Adipocyte (in vitro differentiated cells): ENCODE measurements at places on chromosomes 11 and 22.

GRCh38 chr22:44248926-44249325 lies 63.8 kb downstream of the SHISAL1 start:
- DNase-seq, result no peak

GRCh38 chr11:73160005-73160760 lies 18.1 kb upstream of the FCHSD2 start:
- no peak for DNase-seq

- no peak for DNase-seq
These were observed 504.0 kb upstream of the LRRC4C start for GRCh38 chr11:41963406-41963805.

DNA sequence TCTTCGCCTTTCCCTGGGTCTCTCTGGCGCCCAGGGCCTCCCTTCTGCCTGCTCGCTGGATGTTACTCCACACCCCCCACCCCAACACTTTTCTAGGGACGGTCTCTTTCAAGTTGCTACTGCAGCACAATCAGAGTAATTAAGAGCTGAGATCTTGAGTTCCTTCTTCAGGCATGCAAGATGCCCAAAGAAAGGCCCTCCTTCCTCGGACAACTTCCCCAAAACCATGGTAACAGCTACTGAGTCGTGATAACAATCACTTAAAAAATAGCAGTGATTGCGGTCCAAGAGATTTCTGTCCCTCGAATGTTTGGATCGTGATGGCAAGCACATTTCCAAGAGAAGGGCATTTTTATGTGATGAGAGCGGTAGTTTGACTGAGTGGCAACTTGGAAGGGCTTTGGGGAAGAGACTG lies 638 bp upstream of the TENM4 start:
- DNase-seq, result no peak

GRCh38 chr22:20761536-20761935 lies 12.4 kb upstream of the SERPIND1 start:
- DNase-seq, result peak; percentile 41

- no peak for DNase-seq
These were observed 43.3 kb downstream of the WT1 start for GRCh38 chr11:32391956-32392553.

DNA sequence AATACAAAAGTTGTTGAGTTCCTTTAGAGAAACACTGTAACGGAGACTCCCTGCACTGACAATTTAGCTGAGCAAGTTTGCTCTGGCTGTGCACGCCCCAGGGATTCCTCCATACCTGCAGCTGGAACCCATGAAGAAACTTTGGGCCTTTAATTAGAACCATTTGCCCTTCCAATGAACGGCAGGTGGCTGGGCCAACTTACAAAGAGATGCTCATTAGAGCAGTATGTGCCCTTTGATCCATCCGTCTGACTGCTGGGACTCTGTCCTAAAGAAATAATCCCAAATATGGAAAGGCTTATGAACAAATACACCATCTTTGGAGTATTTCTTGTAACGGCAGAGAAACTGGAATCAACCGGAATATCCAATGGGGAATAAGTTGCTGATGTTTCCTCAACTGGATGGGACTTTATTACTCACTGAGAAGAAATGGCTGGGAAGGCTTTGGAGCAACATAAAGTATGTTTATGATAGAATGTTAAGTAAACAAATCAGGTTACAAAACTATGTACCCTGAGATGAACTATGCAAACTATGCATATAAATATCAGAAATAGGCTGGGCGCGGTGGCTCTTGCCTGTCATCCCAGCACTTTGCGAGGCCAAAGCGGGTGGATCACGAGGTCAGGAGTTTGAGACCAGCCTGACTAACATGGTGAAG lies 24.4 kb upstream of the FBLN1 start:
- DNase-seq, result peak; percentile 95

GRCh38 chr22:42787357-42787736 lies 66.7 kb upstream of the A4GALT start:
- no peak for DNase-seq

DNA sequence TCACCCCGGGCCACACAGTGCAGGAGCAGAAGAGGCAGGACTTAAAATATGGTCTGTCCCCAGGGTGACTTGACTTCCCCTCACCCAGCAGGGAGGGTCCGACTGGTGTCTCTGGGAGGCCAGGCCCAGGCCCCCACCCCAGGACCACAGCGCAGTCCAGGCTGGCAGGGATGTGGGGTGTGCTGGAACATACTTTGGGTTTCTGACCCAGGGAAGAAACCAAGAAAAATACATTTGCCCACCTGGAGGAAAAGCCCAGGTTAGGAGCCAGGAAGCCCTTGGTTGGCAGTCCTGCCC lies 5.2 kb downstream of the C1QTNF6 start:
- DNase-seq, result no peak

- DNase-seq, result no peak
These were observed 3.3 kb downstream of the SELENOM start for GRCh38 chr22:31103899-31104694.

DNA sequence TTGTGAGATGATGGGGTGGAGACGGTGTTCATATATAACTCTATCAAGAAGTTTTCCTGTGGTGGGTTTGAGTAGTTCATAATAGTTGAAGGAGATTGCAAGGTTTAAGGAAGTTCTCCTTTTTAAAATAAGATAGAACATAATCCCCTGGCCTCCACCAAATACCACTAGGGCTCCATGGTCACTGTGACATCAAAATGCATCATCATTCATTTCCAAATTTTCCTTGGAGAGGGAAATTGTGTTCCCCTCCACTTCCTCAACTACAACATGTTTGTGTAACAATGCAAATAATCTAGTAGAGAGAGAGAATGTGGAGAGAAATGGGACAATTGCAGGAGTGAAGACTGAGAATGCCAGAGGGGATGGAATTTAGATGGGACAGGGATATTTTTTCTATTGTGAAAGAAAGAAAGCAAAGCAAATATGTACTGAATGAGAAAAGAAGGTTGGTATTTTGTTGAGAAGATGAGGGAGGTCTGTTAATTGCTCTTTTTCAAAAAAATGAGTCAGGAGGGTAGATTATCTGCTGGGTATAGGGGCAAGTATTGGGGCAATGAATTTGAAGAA lies 33.4 kb upstream of the ZBED5 start:
- no peak for DNase-seq

- peak; percentile 23 for DNase-seq
These were observed 93.9 kb downstream of the PKNOX2 start for GRCh38 chr11:125258291-125259032.

GRCh38 chr11:133950874-133951326 lies 5.9 kb downstream of the IGSF9B start:
- DNase-seq, result peak; percentile 22

- no peak for DNase-seq
These were observed 280.7 kb downstream of the DLG2 start for GRCh38 chr11:85346484-85346883.

GRCh38 chr11:363948-364761 lies 5.1 kb upstream of the B4GALNT4 start:
- DNase-seq, result no peak

- DNase-seq, result no peak
These were observed 42.6 kb downstream of the ZNF215 start for GRCh38 chr11:6968816-6969215.

GRCh38 chr22:21797444-21798221 lies 62.0 kb upstream of the YPEL1 start:
- peak; percentile 49 for DNase-seq

GRCh38 chr11:1932681-1933080 lies 13.2 kb downstream of the TNNT3 start:
- no peak for DNase-seq

DNA sequence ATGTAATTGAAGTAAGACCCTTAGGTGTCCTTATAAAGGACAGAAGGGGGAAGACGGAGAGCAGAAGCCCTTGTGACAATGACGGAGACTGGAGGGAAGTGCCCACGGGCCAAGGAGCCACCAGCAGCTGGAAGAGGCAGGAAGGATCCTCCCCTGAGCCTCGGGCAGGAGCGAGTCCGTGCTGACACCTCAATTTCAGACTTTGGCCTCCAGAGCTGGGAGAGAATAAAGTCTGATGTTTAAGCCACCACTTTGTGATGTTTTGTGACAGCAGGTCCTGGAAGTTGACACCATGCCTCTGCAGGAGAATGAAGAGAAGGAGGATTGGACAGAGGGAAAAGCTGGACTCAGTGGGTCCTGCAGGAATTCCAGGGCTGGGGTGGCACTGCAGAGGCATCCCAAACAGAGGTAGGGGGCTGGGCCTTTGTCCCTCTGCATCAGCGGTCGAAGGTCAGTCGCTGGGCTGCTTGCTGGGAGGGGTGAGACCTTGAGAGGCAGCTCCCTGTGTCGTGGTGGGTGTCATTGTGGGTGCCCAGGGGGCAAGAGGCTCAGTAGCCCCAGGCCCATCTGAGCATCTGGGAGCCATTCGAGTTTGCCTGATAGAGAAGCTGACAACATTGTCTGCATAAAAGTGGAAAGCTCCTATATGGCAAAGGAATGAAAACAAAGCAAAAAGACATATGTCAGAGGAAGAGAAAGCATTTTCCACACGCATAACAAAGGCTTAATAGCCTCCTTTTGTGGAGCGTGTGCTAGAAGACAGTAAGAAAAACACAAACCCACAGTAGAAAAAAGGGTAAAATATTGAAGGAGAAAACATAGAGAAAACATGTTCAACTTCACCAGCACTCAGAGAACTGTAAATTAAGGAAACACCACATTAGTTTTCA lies 68.8 kb downstream of the RTL6 start:
- DNase-seq, result no peak

- DNase-seq, result no peak
These were observed 219.3 kb upstream of the SNX19 start for GRCh38 chr11:131135611-131136010.

DNA sequence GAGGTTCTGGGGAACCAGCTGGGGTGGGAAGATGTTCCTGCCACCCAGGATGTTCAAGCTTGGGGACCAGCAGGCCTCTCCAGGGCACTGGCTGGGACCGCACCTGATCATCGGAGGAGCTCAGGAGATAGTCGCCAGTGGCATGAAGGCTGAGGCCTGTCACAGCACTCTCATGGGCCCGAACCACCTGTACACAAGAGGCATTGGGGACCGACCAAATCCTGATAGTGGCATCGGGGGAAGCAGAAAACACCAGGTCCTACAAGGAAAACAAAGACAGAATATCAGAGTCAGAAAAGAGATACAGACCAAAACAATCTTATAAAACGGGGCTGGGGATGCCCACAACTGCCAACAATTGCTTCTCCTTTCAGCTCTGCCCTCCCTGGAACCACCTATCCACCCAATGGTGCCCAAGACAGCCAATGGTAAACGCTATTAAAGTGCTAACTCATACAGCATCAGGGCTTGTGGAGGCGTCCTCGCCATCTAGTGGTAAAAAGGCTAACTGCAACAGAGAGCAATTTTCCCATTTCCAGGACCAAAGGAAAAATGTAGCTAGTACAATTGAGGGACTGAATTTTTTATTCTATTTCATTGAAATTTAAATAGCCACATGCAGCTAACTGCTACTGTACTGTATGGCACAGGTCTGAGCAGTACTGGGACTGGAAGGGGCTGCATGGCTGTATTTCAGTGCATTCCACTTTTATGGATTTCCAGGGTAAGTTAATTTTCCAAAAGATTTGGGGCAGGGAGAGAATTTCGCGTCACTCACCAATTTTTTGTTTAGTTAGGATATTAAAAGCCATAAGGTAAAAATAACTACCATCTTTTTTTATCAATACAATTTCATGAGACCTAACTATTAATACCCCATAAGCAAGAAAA lies 7.1 kb downstream of the PRPF19 start:
- DNase-seq, result peak; percentile 84

DNA sequence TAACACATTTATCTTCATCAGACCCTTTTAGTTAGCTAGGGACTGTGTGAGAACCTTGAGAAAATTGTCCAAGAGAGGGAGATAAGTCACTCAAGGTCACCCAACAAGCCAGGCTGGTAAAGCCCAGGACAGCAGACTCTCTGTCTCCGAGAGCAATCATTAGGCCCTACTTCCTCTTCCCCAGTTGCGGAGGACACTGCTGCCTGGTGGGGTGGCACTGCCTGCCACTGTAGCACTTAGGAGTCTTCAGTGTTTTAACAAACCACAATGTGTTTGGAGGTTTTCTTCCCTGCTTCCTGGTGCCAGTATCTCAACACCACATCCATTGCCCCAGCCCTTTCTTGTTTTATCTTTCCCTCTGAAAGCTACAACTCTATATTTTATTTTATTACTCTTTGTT lies 132.1 kb upstream of the LDLRAD3 start:
- no peak for DNase-seq

- DNase-seq, result no peak
These were observed 7.3 kb downstream of the GRAP2 start for GRCh38 chr22:39908136-39908535.

- DNase-seq, result no peak
These were observed 9.7 kb downstream of the FXYD2 start for GRCh38 chr11:117814766-117815261.

DNA sequence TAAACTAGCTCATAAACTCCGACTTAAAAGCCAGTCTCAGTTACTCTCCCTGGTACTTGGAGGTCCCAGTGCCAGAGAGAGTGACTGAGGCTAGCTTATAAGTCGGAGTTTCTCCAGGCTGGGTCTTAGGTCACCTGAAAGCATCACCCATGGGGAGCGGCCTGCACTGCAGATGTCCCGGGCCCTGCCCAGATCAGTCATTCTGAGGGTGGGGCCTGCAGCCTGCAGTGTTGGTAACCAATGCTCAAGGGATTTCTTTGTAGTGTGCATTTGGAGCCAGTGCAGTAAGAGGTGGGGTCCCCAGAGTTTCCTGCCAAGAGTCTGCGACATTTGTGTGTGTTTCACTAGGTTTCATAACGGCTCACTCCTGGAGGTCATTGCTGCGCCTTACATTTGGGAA lies 14.8 kb downstream of the TAB1 start:
- DNase-seq, result no peak

DNA sequence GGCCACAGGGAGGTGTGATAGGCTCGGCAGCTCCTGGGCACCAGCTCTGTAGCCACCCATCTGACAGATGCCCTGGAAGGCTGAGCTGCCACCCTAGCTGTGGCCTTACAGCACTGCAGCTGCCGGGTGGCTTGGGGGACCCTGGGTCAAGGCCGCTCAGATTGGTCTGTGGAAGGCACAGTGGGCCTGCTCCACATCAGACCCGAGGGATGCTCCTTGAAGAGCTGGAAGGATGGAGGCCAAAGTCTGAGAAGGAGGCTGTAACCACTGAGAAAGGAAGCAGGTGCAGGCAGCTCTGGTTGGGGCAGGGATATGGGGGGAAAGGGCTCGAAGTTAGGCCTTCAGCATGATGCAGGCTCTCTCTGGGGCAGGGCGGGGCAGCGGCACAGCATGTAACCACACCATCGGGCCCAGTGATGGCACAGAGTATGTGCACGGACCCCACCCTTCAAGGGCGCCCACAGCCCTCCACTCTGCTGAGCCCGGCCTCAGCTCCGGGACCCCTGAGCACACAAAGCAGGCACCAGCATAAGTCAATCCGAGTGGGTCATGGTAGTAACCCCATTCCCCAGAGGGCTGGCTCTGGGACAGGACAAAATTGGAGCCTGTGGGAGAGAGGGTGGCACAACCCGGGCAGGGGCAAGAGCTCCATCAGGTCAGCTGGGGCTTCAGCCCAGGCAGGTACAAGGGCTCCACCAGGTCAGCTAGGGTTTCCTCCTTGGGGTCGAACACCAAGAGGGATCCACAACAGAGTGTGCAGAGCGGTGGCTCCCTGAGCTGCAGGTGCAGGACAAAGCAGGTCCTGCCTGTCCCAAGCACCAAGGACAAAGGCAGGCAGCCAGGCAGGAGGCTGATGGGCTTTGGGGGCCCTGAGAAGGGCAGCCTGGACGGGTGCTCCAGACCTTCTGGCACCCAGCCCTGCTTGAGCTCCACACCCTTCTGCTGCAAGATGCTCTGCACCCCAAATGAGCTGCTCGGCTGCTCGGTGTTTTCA lies 1511.1 kb downstream of the BRD1 start:
- DNase-seq, result no peak

GRCh38 chr11:25039165-25039564 lies 542.3 kb downstream of the LUZP2 start:
- no peak for DNase-seq

- peak; percentile 91 for DNase-seq
These were observed 533.9 kb upstream of the CCDC90B start for GRCh38 chr11:83819931-83820549.
